ENCODE measurements at places on chromosomes 11 and 22.

GRCh38 chr11:69040581-69041260 is 8.0 kb upstream of the TPCN2 start:
- no peak for DNase-seq

DNA sequence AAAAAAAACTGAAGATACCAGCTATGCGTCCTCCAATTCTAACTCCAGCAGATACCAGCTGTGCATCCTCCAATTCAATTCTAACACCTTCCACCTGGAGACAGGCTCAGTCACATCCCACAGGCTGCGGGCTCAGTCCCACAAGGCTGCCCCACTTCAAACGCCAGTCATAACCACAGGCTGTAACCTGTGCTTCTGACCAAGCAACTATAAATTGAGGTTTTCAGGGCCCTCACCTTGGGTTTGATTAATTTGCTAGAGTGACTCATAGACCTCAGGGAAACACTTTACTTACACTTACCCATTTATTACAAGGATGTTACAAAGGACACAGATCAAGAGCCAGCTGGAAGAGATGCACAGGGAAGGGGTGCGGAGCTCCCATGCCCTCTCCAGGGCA is 32.4 kb upstream of the MSANTD2 start:
- DNase-seq = no peak

GRCh38 chr11:61297746-61298145 is 2.6 kb upstream of the VWCE start:
- no peak for DNase-seq

GRCh38 chr11:104968856-104969776 is 742 bp upstream of the CASP4 start:
- peak; percentile 76 for DNase-seq

DNA sequence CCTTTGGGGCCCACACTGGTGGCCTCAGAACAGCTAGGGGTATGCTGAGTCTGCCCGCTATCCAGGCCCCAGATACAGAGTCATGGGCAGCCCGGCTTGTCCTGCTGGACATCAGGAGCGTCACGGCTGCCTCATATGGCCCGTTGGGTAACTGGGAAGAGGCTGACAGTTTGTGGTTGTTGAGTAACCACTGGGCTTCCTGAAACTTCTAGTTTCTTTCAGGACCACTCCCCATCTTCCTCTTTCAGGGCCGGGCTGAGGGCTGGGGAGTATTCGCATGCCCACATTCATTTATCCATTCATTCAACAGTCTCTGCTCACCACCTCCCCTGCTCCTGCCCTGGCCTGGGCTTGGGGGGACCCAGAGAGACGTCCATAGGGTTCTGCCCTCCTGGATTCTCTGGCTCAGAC is 13.4 kb upstream of the P2RY2 start:
- peak; percentile 38 for DNase-seq

DNA sequence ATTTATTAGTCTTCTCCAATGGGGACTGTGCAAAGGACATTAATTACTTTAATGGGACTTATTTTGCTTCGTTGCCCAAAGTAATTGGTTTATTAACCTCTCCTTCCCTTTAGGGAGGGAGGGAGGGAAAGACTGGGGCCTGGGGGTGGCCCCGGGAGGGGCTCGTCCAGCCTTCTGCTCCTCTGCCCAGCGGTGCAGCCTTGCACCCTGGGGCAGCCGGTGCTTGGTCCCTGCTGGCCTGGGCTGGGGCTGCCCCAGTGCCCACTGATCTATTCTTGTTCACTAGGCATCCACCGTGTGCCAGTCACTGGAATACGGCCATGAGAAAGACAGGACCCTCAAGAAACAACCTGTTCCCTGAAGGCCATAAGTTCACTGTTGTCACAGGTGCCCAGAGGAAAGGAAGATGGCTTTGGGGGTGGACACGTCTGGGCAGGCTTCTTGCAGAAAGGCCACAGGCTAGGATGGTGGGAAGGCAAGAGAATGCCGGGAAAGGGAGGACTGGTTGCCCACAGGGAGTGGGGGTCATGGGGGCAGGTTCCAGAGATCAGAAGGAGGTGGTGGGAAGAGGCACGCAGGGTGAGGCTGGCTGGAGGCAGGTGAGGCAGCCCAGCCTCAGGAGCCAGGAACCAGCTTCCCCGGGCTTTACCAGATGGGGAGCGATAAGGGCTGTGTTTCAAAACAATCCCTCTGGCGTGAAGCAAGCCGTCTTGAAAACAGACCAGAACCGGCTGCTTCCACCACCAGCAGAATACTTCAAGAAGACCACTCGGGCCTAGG is 47.6 kb upstream of the KCNQ1OT1 start:
- DNase-seq = no peak

GRCh38 chr11:58513747-58514367 is 6.0 kb upstream of the OR5B21 start:
- peak; percentile 88 for DNase-seq

GRCh38 chr11:9250139-9250582 is 15.0 kb downstream of the DENND5A start:
- DNase-seq = no peak

DNA sequence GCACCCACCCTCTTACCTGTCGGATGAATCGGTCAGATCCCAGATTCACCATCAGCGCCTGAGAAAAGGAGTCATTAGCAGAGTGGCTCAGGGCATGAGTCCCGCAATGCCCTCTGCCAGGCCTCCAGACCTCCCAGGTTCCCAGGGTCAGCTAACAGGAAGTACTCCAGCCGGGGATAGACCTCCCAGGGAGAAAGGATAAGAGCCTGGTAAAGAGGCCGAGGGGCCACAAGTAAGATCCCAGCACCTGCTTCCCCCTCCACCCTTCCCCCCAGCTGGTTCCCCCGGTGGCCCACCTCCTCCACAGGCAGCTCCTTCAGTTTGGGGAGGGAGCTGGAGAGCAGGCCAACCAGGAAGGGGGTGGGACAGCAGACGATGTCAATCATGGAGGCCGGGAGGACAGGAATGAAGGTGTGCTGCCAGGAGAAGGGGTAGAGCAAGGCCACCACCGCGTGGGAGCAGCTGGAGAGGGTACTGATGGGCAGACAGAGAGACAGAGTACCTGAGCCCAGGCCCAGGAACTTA is 16.4 kb downstream of the RPL27A start:
- DNase-seq = peak; percentile 94

GRCh38 chr11:44825058-44825785 is 98.5 kb downstream of the TSPAN18 start:
- DNase-seq = peak; percentile 72

DNA sequence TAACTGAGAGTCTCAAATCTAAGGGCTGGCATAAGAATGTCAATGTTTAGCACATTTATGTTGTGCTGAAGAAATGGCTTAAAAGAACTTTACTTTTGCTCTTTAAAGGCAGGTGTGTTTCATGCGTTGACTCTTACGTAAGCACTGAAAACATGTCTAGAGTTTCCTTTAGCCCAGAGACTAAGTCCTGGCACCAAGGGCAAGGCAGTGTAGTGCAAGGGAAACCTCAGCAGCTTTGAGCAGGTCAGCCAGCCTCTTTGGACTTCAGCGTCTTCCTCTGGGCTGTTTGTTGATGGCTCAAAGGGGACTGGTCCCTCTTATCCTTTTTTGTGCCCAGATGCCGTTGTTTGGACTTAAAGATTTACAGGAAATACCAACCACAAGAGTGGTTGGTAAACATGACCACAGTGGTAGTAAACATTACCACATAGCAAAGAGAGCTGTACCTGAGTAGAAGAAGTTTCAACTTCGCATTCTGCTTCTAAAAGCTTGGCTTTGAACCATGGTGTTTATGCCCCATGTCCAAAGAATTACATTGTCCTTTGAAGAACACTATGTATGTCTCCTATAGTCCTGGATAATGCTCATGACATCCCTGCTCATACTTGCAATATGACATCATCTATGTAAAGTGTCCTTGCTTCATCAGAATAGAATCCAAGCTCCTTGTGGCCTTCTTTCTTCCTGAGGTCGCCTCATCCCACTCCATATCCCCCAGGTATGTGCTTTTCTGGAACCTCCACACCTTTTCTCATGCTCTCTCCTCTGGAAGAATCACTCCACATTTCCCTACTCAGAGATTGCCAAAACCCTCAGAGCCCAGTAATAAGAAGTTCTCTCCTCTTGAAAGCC is 23.5 kb downstream of the TENM4 start:
- no peak for DNase-seq

DNA sequence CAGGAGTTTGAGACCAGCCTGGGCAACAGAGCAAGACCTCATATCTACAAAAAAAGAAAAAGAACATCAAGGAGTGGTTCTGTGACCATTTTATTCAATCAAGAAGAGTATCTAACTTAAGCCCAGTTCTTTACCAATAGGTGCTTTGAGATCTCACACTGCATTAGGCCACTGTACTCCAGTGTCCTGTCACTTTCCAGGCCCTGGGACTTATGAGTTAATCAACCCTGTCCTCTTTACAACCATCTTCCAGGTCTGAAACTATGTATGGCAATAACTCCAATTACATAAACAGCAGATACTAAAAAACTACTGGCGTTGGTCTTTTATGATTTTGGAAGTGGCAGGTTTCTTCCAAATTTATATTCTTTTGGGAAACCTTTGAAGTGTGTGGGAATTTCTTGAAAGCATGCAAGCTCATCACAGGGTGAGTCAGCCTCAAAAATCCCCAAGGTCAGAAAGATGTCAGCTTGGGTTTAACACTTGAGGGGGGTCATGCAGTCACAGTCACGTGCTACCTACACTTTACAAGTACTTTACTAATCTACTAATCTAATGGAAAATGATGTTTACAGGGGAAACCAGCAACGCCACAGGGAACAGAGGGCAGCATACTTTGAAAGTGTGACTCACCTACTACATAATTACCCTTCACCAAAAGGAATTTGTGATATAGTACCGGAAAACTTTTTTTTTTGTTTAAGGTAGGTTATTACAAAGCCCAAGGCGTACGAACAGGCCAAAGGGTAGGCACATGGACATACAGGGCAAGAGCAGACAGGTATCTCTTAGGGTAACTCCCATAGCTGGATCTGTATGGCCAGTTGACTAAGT is 15.6 kb downstream of the PISD start:
- no peak for DNase-seq

DNA sequence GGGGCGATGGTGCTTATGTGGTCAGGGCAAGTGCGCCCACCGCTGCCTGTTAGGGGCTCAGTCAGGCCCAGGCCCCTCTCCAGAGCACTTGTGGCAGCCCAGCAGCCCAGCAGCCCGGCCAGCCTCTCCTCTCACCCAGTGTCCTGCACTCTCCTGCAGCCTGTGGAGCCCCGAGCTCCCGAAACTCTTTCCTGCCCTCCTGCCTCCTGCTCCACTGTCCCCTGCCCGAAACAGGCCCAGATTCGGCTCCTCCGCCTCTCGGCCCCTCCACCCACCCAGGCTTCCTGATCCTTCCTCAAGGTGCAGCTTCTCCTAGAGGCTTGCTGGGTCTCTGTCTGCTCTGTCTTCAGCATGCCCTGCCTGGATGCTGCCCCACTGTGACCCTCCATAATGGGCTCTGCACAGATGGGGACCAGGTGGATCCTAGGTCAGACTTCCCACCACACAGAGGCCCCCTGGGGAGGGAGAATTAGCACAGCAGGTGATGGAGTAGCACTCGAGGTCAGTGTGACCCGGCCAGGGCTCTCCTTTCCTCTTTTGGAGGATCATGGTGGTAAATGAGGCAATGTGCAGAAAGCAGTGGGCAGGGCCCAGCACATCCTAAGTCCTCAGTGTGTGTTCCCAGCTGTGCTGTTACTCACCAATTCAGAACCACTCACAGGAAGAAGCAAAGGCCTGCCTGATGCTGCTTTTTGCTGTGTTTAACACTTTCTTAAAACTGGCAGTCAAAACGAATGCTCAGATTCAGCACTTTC is 18.6 kb upstream of the NAP1L4 start:
- DNase-seq = no peak

- peak; percentile 77 for DNase-seq
Measured at GRCh38 chr11:57476047-57476756, 15.9 kb downstream of the RTN4RL2 start.

GRCh38 chr11:118524757-118525470 is 2.4 kb upstream of the TTC36 start:
- DNase-seq = no peak

GRCh38 chr11:78039919-78040671 is 17.0 kb upstream of the KCTD14 start:
- no peak for DNase-seq

DNA sequence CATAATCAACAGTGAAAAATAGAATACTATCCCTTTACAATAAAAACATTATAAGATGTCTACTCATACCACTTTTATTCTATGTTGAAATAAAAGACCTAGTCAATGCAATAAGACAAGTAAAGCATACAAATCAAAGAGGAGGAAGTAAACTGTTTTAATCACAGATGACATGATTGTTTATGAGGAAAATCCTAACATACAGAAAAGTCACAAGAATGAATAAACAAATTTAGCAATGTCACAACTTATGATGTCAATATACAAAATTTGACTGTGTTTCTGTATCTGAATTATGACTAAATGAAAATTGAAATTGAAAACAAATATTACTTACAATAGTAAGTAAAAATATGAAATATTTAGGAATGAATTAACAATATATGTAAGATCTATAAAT is 221.9 kb upstream of the GRIA4 start:
- DNase-seq = no peak

DNA sequence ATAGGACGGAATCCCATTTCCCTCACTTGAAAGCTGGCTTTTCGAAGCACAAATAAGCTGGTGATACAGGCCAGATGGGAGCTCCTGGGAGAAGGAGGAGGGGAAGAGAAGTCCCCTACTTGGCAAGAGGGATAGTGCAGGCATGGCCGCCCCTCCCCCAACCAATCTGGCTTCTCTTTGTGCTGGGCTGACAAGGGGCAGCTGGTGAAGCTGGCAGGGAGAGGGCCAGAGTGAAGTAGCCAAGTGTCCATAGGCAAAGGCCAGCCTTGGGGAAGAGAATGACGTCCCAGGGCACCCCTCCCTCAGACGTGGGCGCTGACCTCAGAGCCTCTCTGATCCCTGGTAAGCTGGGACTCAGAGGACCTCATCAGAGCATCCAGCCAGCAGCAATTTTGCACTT is 78.7 kb upstream of the GRAMD1B start:
- peak; percentile 76 for DNase-seq

GRCh38 chr11:64556044-64556720 is 34.8 kb upstream of the SLC22A12 start:
- DNase-seq = no peak

GRCh38 chr11:93073026-93073425 is 103.6 kb downstream of the MTNR1B start:
- DNase-seq = peak; percentile 86

DNA sequence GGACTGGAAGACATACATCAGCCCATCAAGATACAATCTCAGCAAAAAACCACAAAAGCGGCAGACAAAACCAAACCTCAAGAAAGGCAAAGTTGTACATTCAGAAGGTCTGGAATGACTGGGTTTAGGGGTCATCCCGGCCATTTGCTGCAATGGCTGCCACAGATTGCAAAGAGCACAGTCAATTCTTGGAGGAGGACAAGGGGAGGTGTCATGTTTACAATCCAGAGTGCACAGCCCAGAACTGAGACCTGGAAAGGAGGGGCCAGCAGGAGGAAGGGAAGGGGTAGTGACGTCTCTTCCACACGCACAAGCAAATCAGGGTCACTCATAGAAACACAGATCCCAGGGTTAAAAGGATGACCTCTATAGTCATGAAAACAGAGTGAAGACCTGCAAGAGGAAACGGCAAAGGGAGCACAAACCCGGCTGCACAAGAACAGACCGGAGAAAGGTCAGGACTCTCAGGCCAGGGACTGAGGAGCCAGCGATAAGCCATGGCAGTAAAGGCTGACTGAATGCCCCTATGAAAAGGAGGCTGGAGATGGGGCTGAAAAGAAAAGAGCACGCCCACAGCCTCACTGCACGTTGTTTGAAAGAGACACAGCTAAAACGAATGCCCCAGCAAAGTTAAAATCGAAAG is 18.2 kb upstream of the MUC5AC start:
- no peak for DNase-seq
